Germinal center (tissue), 1 donor: ENCODE measurements at places on chromosomes 5 and 9.

DNA sequence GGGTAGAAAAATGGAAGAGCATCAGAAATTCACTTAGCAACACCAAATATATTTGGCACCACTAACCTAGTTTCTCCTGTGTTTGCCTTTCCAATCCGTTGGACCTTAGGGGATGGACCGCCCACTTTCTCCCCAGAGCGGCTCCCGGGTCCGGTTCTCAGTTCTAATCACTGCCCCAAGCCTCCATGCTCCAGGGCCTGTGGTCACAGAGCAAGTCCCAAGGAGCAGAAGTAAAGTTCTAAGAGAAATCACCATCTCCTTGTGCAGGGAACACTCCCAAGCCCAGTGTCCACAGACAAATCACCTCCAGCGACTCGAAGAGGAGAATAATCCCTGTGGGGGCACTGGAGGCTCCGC is 728 bp upstream of the SLC1A1 start:
- no peak for DNase-seq

DNA sequence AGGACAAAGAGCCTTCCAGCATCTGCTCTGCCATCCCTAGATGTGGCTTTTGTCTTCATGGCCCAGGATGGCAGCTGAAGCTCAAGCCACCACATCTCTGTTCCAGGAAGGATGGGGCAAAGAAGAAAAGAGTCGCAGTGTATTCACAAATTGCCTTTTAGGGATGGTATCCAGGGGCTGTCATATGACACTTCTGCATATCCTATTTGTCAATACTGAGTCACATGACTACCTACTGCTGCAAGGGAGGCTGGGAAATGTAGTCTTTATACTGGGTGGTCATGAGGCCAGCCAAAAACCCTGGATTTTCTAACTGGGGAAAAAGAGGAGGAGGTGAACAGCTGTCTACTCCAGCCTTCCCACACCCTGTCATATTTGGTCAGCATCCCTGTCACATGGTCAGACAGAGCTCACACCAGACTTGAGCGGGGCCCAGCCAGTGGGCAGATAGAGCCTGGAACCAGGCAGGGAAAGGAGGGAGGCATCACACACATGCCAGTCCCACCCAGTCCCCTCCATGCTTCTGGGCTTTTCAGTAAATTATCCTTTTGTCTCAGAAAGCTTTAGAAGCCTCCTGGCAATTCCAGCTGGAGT is 52.0 kb downstream of the OLFM1 start:
- no peak for DNase-seq

DNA sequence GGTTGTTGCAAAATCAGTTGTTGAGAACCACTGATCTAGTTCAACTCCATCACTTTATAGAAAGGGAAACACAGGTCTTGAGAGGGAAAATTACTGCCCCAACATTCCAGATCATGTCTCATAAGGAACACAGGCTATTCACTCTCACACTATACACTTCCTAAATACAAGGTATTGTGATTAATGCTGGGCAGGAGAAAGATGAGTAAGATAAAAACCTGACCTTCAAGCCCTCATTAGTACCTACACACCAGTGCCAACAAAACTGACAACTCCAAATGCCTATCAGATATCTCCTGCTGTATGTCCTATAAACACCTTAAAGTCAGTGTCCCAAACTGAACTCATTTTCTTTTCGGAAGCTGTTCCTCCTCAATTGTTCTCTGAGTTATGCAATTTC is 8.2 kb downstream of the GNE start:
- DNase-seq = no peak

- DNase-seq = no peak
These were observed 22.2 kb upstream of the CXCL14 start for GRCh38 chr5:135600971-135601381.

- no peak for DNase-seq
These were observed 177.3 kb upstream of the ADAMTSL1 start for GRCh38 chr9:18296702-18297055.

GRCh38 chr5:102800427-102800826 is 45.3 kb downstream of the PAM start:
- no peak for DNase-seq

DNA sequence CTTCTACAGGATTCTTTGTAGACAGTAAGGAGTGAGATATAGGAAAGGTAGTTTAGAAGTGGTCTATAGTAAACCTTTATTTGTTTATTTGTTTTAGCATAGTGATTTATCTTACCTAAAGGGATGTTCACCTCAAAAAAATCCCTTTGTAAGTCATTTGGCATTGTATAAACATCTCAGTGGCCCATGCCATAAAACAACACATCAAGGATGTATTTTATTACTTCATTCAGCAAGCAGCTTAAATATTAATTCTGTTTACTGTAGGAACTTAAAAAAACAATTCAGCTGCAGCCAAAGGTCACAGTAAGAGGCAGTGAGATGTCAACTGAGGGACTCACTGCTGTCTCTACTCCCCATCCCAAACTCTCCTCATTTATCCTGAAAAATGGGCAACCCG is 452.7 kb downstream of the HINT1 start:
- DNase-seq = no peak

- DNase-seq = no peak
These were observed 60.3 kb upstream of the DAB2 start for GRCh38 chr5:39485079-39485478.

DNA sequence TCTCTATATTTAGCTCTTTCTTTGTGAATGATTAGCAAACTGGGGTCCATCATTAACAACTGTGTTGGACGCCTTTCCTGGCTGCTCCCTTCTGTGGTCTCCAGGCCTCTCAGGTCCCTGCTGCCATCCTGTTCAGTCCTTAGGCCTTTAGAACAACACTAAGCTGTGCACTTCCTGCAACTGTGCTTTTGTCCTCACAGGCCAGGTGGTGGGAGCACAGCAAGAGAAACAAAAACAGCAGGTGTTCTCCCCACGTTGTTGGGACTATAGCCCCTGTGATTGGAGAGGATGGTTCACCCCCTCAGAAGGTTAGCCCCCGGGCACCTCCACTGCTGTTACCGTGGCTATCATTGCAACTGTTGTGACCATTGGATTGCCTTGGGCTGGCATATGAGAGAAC is 41.7 kb upstream of the CLINT1 start:
- DNase-seq = peak; percentile 16

DNA sequence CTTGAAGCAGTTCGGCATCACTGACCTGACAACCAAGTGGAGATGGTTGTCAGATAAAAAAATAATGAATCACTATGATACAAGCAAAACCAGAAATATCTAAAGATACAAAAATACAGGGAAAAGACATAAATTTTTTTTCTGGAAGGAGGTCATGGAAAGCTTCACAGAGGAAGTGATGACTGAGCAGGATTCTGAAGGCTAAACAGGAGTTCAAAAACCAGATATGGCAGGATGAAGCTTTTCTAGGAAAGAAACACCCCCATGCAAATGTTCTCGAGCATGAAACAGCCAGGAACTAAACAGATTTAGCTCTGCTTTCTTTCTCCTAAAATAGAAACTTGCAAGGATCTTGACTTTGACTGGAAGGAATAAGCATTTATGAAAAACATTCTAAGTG is 60.7 kb upstream of the IFNE start:
- no peak for DNase-seq

- no peak for DNase-seq
These were observed 58.0 kb upstream of the PDE8B start for GRCh38 chr5:77152441-77152840.

GRCh38 chr5:168696611-168697010 is 117.4 kb upstream of the PANK3 start:
- DNase-seq = no peak

DNA sequence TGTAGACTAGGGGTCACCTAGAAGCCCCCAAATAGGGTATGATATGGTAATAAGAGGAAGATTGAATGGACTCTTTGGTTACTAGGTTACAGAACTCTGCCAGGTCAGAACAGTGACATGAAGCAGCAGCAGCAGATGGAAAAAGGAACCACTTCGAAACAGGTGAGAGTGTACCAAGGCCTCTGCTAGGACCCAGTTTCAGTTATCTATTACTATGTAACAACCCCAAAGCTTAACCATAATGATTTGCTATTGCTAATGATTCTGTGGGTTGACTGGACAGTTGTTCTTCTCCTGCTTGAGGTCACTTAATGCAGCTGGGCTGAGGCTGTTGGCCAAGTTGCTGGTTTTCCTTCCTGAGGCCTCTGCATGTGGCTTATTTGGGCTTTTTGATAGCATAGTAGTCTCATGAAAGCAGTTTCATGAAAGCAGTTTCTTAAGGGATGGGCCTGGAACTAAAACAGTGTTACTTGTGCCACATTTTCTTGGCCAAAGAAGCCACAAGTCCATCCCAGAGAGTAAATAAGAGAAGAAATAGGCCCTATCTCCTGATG is 17.6 kb downstream of the C9orf43 start:
- DNase-seq = no peak

GRCh38 chr5:138725818-138726416 is 27.3 kb upstream of the CTNNA1 start:
- DNase-seq = no peak

- peak; percentile 51 for DNase-seq
These were observed at the start of gene ZDHHC21 for GRCh38 chr9:14693251-14693861. TSS of gene ZDHHC21 (minus strand) at chr9:14693432. CDS start at chr9:14674340, 19,092 bp downstream.

- DNase-seq = no peak
These were observed 5.8 kb downstream of the MACROH2A1 start for GRCh38 chr5:135393229-135393628.

DNA sequence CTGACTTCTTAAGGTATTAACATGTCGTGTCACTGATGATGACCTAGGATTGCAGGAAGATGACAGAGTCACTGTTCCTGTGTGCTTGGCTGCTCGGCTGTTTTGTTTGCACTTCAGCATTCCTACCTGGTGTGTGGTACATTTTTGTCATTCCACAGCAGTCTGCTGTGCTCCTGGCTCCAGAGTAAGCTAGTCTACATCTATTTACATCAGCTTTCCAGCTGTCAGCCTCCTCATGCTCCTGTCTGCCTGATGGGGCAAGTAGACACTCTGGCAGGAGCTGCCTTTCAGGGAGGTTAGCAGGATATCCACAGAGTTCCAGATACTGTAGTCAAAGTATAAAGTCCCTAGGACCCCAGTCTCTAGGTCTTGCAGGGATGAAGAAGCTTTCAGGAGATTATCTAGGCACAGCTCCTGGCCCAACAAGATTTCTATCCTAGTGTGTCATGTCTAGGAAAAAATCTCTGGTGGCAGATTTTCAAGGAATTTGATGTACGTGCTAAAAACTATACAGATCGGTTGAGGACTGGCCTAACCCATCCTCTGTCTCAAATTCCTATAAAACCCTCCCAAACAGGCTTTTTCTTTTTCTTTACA is 28.4 kb downstream of the RUSC2 start:
- no peak for DNase-seq

GRCh38 chr9:126642839-126643238 is 29.1 kb downstream of the LMX1B start:
- DNase-seq = no peak

DNA sequence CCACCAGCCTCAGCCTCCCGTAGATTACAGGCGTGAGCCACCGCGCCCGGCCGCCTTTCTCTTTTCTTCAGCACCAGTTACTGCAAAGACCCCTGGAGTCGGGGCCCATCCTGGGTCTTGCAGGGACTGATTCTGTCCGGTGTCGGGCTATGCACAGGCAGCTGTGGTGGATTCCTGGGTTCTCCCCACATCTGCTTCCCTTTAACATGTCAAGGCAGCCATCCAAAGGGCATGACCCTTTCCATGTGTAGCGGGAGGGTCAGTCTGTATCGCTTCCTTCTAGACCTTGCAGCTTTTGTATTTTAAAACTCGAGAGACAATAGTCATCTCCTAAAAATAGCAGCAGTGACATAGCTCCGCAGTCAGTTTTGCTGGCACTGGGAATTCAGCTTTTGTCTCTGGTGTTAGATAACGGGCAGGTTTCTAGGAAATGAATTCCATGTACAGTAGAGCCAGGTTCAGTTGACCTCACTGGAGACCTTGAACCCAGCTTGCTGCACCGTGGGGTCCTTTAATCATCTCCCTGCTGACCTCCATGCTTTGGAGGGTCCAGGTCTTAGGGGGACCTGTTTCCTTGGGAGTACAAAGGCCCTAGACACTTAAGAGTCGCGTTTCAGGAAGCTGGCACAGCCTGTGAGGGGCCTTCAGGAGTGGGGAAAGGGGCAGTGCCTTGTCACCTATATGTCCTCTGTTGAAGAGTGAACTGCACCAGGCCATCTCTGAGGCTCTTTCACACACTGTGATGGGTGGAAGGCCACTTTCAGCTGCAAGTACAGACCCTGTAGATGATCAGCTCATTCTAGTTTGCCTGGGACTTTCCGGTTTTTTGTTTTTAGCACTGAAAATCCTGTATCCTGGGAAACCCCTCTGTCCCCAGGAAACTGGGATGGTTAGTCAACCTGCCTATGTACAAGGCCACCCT is 13.8 kb downstream of the ANKRD33B start:
- no peak for DNase-seq

GRCh38 chr5:56676091-56676768 is 139.1 kb upstream of the MAP3K1 start:
- DNase-seq = no peak

DNA sequence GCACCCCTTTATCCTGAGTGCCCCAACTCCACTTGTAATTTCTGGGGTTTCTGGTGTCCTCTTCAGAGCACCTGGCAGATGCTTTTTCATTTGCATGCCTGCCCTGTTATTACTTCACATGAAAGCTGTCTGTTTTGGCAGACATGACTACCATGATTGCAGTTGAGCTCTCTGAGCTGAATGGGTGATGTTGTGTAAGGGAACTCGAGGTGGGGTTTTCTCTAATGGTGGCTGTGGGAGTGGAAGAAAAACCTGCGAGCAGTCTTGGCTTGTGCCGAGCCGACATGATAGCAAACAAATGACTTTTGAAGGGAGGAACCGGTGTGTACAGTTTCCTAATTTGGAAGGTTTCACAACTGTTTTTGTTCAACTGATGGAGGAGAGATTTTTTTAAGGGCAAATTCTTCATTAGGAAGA is 196.2 kb downstream of the AOPEP start:
- DNase-seq = no peak

- DNase-seq = no peak
These were observed 43.6 kb upstream of the KDM4C start for GRCh38 chr9:6714176-6714575.

- no peak for DNase-seq
These were observed 105.8 kb upstream of the MSX2 start for GRCh38 chr5:174618589-174618988.

- DNase-seq = no peak
These were observed 535.2 kb downstream of the IRX1 start for GRCh38 chr5:4130819-4131218.

DNA sequence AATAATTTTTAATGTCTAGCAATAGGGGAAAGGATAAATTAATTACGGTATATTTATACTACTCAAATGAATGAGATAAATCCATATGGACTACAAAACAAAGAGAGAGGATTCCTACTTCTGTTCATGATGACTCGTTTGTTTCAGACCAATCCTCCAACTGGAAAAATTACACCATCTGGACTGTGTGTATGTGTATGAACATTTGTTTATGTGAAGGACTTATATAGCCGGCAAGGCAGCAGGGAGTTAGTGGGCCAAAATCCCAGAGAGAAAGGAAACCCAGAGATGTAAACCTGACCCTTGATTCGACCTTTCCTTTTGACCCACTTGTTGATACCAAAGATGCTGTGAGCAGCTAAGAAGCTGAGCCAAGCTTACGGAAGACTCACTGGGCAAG is 20.1 kb downstream of the PDE6A start:
- DNase-seq = no peak

GRCh38 chr5:126133424-126133823 is 289.8 kb upstream of the GRAMD2B start:
- DNase-seq = no peak

- DNase-seq = no peak
These were observed 1010.8 kb upstream of the EDIL3 start for GRCh38 chr5:85395526-85395925.
